GF-D8 (cell line): ENCODE measurements at places on chromosomes 4 and X.

GRCh38 chrX:108447303-108447702 lies 7.7 kb downstream of the COL4A5 start:
- no peak for DNase-seq

- no peak for DNase-seq
Observed at GRCh38 chrX:9258421-9259104, 206.3 kb upstream of the TBL1X start.

GRCh38 chr4:174928575-174929253 lies 10.6 kb downstream of the ADAM29 start:
- no peak for DNase-seq

DNA sequence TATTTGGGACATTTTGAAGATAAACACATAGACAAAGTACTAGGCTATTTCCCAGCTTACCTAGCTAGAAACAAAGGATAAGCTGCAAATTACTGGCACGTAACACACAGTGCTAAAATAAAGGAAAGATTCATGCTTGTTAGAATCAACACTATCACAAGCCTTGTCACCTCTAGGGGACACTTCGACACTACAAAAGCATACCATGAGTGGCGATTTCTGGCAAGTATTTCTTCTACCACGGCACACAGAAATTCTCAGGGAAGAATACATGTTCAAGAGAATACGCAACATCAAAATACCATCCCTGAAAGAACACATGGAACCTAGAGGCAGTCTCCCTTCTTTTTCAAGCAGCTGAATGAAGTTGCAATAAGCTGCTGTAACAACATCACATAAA lies 5.1 kb downstream of the MECP2 start:
- no peak for DNase-seq

- no peak for DNase-seq
Observed at GRCh38 chr4:140726776-140727500, 29.2 kb downstream of the TBC1D9 start.

DNA sequence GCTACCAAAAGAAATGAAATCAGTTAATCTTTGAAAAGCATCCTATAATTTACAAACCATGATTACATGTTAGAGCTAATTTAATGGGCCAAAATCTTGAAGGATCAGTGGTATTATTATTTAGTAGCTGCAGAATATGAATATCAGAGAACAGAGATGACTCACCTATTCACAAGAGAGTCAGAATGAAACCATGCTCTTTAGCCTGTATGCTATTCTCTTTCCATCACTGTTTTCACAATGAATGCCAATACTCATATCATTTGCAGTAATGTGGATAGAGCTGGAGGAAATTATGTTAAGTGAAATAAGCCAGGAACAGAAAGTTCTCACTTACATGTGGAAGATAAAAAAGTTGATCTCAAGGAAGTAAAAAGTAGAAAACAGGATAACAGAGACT lies 414.1 kb downstream of the CENPC start:
- DNase-seq = no peak

- no peak for DNase-seq
Observed at GRCh38 chrX:124113621-124114600, 152.4 kb downstream of the STAG2 start.

- no peak for DNase-seq
Observed at GRCh38 chr4:68348577-68348976, 1.3 kb downstream of the YTHDC1 start.

DNA sequence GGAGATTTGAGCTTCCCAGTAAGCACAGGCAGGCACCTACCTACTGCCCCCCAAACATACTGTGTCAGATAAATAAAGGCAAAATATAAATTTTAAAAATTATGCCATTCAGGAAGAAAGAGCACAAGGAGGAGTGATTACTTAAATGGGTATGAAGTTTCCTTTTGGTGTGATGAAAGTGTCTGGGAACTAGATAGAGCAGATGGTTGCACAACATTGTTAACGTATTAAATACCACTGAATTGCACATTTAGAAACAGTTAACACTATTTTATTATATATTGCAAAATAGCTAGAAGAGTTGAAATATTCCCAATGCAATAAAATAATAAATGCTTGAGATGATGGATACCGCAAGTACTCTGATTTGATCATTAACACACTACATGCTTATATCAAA lies 374.7 kb upstream of the FGF13 start:
- peak; percentile 9 for DNase-seq

- peak; percentile 29 for DNase-seq
Observed at GRCh38 chrX:21972721-21973120, 32.2 kb downstream of the SMS start.

DNA sequence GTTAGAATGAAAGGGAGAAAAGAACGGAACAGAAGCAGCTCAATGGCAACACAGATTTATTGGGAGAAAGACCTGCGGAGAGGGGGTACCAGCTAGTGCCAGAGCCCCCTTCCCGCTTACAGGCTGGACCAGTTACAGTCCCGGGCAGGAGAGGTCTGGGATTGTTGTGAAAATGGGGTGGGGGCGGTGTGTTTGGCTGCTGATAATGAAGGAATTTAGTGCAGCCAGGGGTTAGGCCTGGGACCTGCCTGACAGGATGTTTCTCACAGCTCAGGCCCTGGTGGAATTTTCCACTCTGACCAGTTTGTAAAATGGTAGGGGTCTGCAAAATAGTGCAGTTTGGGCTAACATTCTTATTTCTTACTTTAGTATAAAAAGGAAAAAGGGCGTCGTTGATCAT lies 75.4 kb upstream of the SPIN4 start:
- no peak for DNase-seq

DNA sequence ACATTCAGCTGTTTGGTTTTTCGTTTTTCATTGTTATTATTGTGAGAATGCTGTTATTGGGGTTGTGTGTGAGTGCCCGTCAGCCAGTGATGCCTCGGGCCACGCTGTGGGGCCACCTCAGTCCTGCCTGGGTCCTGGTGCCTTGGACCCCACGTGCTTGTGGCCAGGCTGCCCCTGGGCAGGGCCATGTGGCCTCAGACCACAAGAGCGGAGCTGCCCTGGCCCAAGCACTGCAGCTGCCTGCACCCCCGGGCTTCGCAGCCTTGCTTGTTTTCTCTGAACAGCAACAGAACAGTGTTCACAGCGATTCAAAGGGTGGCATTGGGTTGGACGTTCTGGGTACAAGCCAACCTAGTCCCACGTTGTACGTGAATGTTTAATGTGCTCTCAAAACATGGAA lies 56.9 kb downstream of the CPLX1 start:
- DNase-seq = no peak

- DNase-seq = no peak
Observed at GRCh38 chr4:38275331-38276100, 315.3 kb downstream of the PTTG2 start.

DNA sequence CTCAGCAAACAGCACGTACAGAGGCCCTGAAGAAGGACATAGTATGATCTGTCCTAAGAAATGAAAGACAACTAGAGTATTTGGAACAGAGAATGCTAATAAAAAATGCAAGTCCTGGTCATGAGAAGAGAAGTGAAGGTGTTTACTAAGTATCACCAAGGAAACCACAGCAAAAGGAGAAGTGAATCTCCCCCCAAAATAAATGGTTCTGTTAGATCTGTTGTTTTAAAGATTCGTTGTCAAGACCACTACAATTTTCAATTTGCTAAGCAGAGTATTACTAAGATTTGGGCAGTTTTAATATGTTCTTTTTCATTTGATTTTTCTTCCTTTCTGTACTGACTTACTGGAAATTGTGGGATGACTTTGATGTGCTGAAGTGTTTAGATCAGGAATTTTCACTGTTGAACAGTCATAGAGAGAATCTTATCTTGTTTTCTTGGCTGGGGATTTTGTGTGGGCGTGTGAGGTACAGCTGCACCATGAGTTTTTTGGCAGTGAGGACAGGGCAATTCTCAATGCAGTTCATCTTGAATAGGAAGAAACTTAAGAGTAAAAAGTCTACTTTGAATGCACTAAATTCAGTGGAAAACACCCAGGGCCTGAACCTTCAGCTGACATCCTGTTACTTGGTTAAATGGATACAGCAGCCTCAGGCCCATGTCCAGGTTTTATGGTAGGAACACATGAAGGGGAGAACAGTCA lies 132.2 kb downstream of the STIM2 start:
- peak; percentile 64 for DNase-seq

DNA sequence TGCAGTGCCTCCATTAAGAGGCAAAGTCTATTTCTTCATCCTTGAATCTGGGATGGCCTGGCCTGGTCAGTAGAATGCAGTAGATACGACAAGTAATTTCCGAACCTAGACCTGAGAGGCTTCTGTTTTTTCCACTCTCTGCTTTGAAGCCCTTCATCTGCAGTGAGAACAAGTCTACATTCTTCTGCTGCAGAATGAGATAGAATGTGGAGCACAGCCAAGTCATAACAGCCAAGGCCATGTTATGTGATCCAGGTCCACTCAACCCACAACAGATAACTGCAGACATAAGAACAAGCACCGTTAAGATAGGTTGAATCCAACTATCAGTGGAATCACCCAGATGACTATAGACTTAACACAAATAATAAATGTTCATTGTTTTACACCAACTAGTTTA lies 1297.7 kb downstream of the C4orf33 start:
- no peak for DNase-seq

GRCh38 chrX:116114999-116115398 lies 55.5 kb upstream of the AGTR2 start:
- no peak for DNase-seq

GRCh38 chr4:182205306-182205705 lies 37.9 kb upstream of the TENM3 start:
- no peak for DNase-seq

DNA sequence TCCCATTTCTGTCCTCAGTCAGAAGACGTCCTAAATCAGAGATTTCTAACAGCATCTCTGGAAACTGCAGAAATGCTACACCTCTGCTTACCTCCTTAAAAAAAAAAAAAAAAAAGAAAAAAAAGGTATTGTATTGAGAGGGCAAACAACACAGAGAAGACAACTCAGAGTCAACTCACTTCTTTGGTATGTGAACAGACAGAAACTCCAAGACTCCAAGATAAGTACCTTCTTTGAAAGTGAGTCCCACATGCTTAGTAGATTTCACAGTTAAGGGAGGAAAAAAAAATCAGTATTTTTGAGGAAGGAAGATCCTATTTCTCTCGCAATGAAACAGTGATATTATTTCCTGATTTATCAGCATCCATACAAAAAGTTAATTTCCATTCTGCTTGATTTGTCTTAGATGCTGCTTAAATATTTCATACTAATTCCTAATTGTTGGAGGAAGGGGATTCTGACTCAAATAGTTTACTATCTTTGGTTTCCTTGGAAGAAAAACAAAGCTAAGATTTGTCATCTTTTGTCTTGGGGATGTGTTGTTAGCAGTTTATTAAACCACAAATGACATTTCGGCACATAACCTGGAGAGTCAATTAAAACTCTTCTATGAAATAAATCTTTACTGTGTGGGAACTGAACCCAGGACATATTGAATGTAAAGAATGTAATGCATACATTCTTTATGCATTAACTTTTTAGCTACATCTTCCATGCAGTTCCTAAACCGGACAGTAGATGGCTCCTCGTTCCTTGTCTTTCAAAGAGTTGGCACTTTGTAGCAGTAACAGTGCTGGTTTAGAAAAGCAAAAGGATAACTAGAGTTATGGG lies 4.7 kb downstream of the RASGEF1B start:
- no peak for DNase-seq

- no peak for DNase-seq
Observed at GRCh38 chr4:1047976-1048772, 36.7 kb downstream of the FGFRL1 start.

DNA sequence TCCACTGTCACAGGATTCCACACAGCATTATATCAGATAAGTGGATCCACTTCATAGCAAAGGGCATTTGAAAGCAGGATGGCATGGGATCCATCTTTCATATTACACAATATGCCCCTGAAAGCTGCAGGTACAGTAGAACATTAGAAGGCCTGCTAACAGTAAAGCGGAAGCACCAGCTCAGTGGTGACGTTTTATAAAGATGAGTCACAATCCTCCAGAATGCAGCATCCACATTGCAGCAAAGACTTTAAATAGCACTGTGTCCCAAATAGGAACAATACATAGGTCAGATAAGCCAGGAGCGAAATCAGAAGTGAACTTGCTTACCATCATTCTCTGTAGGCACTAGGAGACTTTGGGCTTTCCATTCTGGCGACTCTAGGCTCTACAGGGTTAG lies 609.5 kb upstream of the FAT1 start:
- DNase-seq = no peak

GRCh38 chrX:111013778-111014455 lies 82.1 kb upstream of the PAK3 start:
- DNase-seq = no peak

GRCh38 chr4:80006935-80007744 lies 65.9 kb downstream of the ANTXR2 start:
- DNase-seq = peak; percentile 80

GRCh38 chr4:69833251-69833650 lies 26.7 kb downstream of the SULT1E1 start:
- no peak for DNase-seq

- DNase-seq = no peak
Observed at GRCh38 chr4:150884625-150885024, 130.5 kb downstream of the LRBA start.

DNA sequence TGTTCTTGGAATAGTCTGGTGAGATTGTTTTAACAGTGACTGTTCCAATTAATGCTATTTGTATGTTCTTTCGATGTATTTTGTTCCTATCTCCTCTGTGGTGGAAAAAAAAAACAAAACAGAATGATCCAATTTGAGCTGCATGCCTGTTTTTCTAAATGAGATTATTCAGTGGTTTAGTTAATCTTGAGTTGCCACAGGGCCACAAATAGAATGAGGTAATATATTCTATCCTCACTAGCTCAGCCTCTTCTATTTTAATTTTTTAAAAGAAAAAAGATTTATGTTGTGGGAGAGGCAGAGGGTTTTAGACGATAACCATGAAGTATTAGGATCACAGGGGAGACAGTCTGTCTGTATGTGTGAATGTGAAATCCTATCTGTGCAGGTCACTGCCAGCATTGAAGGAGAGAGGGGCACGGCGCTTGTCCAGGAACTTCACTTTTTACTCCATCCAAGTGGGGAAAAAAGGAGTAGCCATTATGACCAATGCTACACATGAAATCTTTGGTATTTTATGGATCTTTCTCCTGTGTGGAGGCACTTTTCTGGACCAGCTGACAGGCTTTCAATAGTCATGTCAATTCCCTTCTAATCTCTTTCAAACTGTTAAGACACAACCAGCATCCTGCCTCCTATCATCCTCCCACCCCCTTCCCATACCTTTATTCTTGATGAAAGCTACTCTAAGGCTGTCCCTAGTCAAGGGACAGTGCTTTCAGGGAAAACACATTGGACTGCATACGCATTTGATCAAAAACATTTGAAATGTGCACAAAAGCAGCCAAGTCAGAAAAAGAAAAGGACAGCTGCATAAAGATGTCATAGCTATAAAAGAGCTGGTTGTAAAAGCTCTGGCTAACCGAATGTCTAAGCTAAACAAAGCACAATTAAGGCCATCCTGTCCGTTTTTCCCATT lies 1063.8 kb upstream of the INTU start:
- no peak for DNase-seq

DNA sequence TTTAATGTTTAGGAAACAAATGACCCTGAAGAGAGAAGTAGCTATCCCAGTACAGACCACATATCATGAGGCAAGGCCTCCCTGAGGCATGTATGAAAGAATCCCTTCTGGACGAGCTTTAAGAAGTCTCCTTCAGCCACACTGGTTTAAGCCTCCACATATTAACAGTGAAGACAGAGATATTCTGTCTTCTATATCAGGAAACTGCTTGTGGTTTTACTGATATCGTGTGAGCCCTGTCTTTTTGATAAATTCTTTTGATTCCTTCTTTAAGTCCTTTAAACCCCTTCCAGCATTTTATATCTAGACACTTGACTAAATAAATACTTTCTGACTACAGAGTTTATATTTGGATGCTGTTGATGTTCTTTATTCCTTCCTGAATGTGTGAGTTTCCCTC lies 45.9 kb upstream of the GPC4 start:
- no peak for DNase-seq

- DNase-seq = no peak
Observed at GRCh38 chr4:115437739-115438138, 324.3 kb upstream of the NDST4 start.
